Smooth muscle cell of the coronary artery (primary cell): ENCODE measurements at places on chromosomes 7 and 10. TPM values are rescaled to one million over a fixed set of nuclear protein-coding genes. Genes with fewer than 3 reads are reported as not detected.

Gene AQP1
- 22.2 and 62.1 TPM in 2 replicates for total RNA-seq

Gene OPN4
- not detected in 2 replicates for total RNA-seq

Gene AGAP9
- total RNA-seq: 1.4 and 2.3 TPM in 2 replicates

Gene IFRD1
- 42.9 and 47.4 TPM in 2 replicates for total RNA-seq

Gene RALA
- total RNA-seq: 65.2 and 133 TPM in 2 replicates

Gene UCMA
- total RNA-seq: not detected in 2 replicates

Gene CALML5
- total RNA-seq: not detected in 2 replicates

Gene SLC16A9
- total RNA-seq: 0.23 and 6.2 TPM in 2 replicates

Gene GIMAP1
- not detected in 2 replicates for total RNA-seq

Gene CRPPA
- 0.83 and 1.2 TPM in 2 replicates for total RNA-seq

Gene LHFPL3
- total RNA-seq: not detected in 2 replicates

Gene GPR85
- 0.12 and 0.60 TPM in 2 replicates for total RNA-seq

Gene IFIT2
- total RNA-seq: 2.9 and 6.4 TPM in 2 replicates

Gene PLXDC2
- total RNA-seq: 2.1 and 27.1 TPM in 2 replicates

Gene HKDC1
- 0.35 and 1.1 TPM in 2 replicates for total RNA-seq

Gene ACTL6B
- total RNA-seq: not detected in 2 replicates

Gene GRM8
- total RNA-seq: not detected in 2 replicates

Gene PIK3AP1
- total RNA-seq: under 0.01 TPM in 1 of 2 replicates, not detected in the other

Gene RASA4B
- 2.0 and 5.7 TPM in 2 replicates for total RNA-seq

Gene AKR1D1
- not detected in 2 replicates for total RNA-seq

Gene ADCYAP1R1
- 0.35 TPM in 1 of 2 replicates, not detected in the other for total RNA-seq

Gene CYP2C9
- total RNA-seq: not detected in 2 replicates

Gene SFTPA1
- total RNA-seq: not detected in 2 replicates

Gene COL13A1
- 4.0 and 34.8 TPM in 2 replicates for total RNA-seq

Gene HILPDA
- total RNA-seq: 10.2 and 18.5 TPM in 2 replicates

Gene AKR1E2
- 10.5 and 51.6 TPM in 2 replicates for total RNA-seq

Gene TMEM243
- 22.0 and 34.3 TPM in 2 replicates for total RNA-seq

Gene POP7
- total RNA-seq: 13.1 and 37.7 TPM in 2 replicates

Gene TMEM236
- under 0.01 TPM in 1 of 2 replicates, not detected in the other for total RNA-seq

Gene PHKG1
- total RNA-seq: 0.98 and 7.5 TPM in 2 replicates

Gene ASAH2B
- 1.2 and 4.0 TPM in 2 replicates for total RNA-seq

Gene DGKI
- total RNA-seq: 1.4 and 2.9 TPM in 2 replicates

Gene TMEM139
- not detected in 2 replicates for total RNA-seq

Gene WEE2
- not detected in 2 replicates for total RNA-seq

Gene GPC2
- total RNA-seq: 1.4 and 3.1 TPM in 2 replicates
